ENCODE measurements at places on chromosomes 4 and X.

GRCh38 chrX:124358800-124359383 is 12.5 kb downstream of the SH2D1A start:
- DNase-seq, result no peak

DNA sequence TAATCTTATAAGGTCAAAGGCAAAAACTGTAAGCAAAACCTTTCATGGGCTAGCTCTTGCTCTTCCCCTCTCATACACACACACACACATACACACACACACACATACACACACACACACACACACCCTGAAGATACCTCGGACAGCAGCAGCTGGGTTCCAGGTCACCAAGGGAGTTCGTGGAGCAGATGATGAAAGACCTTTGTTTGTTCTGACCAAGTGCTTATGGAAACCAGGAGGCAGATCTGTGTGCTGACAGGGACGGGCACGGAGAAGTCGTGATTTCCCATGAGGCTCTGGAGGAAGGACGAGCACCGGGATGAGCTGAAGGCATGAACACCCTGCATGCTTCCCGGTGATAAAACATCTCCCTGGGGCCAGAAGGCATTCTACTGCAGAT is 35.4 kb upstream of the CRMP1 start:
- DNase-seq, result no peak

- DNase-seq, result no peak
These were observed 87.9 kb downstream of the HMX1 start for GRCh38 chr4:8783736-8784135.

- DNase-seq, result no peak
These were observed 201.1 kb upstream of the FAT1 start for GRCh38 chr4:186924723-186925122.

DNA sequence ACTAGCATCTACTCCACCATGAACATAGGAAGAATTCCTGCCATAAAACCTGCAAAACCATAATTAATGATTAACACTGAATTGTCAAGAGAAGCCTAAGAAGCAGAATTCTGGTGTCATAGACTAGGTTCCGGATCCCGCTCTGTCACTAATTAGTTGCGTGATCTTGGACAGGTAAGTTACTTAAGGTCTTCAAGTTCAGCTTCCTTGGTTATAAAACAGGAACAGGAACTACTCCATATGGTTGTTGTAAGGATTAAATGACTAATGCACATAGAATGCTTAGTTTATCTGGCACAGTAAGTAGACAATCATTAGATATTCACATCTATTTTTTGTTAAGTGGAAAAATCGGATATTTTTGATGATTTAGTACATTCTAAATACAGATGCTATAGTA is 14.3 kb downstream of the G3BP2 start:
- DNase-seq, result no peak

Measured in activated T-helper 1 cell treated with Interleukin-2 at 50 U/mL for 16 hours (primary cell).